ENCODE measurements at places on chromosomes 13 and 19.

GRCh38 chr19:52936151-52936953 is 13.1 kb upstream of the ZNF888 start:
- no peak for DNase-seq

DNA sequence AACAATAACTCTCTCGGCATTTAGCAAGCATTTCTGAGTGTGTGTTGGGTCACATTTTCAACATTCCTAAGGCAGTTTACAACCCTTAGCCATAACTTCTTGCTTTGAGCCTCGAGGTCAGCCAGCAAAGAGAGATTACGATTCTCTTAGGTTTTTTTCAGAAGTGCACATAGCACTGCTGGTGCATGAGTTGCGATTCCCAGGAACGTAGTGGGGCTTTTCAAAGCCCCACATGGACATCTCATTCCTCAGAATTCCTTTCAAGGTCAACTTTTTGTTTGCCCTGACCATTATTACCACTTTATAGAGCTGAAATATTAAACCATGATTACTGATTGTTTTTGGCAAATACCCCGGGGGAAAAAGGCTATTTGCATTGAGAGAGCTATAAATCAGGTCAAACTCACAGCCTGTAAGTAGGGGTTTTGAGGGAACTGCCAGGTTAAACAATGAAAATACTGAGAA is 705.3 kb downstream of the GPC5 start:
- no peak for DNase-seq

GRCh38 chr19:29983568-29983967 is 41.5 kb downstream of the URI1 start:
- DNase-seq = no peak

GRCh38 chr13:108193806-108194205 is 21.5 kb downstream of the LIG4 start:
- DNase-seq = no peak

DNA sequence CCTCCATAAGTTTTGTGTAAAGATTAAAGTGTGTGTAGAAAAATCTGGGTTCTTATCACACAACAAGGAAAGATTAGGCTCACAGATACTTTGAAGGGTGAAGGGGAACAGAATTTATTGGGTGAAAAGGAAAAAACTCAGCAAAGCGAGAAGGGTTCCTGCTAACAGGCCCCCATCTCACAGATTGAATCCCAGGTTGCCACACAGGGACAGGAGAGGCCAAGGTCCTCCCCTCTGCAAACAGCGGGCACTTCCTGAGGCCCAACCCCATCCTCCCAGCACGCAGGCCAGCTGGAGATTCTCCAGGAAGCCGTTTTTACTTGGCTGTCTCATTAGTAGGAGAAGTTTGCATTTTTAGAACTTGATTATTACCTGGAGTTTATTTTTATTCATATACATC is 15.2 kb upstream of the ERCC5 start:
- no peak for DNase-seq

DNA sequence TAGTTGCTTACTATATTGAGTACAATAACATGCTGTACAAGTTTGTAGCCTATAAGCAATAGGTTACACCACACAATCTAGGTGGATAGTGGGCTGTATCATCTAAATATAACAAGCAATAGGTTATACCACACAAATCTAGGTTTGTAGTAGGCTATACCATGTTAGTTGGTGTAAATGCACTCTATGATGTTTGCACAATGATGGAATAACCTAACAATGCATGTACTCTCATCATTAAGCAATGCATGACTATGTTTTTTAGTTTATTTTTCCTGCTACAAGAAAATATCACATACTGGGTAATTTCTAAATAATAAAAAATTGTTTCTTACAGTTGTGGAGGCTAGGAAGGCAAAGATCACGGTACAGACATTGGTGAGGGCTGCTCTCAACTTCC is 262.5 kb downstream of the SLITRK6 start:
- no peak for DNase-seq

- DNase-seq = no peak
Observed at GRCh38 chr19:32708457-32708856, 11.1 kb upstream of the TDRD12 start.

GRCh38 chr13:43079392-43079931 is 56.1 kb downstream of the DNAJC15 start:
- no peak for DNase-seq

DNA sequence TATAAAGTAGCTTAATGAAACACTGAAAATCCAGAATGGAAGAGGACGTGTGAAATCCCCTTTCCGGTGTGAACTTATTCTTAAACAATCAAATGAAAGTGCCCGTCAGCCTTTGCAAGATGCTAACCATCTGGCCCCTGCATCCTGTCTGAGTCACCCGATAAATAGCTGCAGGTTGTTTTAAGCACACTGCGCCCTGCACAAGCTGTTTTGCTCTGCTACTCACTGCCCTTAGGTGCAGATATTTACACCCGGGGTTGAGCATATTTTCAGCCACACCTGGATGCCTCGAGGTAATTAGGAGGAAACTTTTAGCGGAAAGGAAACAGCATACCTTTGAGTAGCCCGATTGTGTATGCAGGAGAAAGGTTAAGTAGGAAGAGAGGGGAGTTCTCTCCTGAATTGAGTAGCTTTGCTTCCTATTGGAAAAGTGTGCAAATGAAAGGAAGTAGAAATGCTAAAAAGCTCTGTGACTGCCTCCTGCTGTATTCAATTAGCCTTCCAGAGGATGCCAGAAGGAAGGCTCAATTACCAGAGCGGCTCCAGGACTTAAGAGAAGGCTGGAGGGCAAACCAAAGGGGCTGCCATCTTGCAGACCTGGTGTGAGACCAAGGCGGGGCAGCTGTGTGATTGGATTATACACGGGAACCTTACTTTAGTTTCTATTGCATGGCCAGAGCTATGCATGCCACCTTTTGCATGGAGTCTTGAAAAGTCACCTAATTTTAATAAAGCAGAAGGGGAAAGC is 42.5 kb downstream of the IRS2 start:
- peak; percentile 26 for DNase-seq

DNA sequence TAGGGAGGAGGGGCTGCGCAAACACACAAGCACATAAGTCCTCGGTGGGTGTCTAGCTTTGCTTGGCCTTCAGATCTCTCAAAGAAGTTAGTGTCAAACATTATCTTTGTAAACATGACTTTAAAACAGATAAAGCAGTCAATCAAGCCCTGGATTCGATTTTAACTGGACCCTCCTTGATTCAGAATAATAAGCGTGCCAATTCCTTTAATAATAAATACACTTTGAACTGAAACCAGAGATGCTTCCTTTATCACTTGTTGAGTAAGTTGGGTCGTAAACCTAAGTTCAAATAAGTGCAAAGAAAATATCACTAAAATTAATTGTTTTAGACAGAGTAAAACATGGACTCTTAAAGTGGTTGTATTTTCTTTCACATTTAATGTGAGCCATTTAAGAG is 30.9 kb downstream of the POU4F1 start:
- DNase-seq = no peak

DNA sequence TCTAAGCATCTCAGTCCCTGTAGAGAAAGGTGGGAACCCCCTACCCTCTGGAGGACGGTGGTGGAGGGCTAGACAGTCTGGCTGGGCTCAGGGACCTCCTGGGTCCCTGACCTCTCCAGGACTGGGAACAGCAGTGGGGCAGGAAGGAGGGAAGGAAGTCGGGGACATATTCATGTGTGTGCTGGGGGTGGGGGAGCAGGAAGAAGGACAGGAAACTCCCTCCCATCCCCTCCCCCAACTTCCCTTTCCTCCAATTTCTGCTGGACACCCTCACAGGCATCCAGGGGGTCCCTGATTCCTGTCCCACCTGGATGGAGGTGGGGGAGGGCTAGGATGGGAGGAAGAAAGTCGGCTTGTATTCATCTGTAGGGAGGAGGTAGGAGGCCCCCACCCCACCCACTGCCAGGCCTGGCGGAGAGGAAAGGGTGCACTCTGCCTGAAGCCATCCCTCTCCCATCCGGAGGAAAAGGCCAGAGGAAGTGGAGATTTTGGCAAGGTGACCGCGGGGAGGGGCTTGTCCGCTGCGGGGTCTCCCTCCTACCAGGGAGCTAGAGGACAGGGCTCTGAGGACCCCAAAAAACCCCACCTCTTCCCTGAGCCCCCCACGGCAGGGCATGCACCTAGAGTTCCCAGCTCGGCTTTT is 2.3 kb downstream of the NOVA2 start:
- no peak for DNase-seq

DNA sequence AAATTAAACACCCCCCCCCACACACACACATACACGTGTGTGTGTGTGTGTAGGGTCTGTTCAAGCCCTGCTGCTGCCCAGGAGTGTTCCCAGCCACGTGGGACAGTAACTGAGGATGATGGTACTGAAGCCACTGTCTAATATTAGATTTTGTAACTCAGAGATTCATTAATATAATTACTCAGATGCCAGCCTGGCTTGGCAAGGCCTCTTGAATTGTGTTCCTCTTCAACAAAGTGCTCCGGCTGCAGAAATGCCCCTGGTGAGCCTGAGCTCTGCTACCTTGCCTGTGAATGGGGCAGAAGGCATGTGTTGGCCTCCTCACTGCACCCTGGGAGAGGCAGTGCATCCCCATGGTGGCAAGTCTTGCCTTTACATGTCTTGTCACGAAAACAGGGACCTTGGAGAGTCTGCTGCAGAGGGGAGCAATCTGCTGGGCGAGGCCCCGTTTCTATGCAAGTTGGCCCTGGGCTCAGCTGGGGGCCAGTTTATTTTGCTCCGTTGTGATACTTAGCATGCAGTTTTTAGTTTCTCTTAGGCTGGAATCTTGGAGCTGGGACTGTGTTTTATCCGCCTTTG is 44.0 kb downstream of the NFIX start:
- DNase-seq = no peak

DNA sequence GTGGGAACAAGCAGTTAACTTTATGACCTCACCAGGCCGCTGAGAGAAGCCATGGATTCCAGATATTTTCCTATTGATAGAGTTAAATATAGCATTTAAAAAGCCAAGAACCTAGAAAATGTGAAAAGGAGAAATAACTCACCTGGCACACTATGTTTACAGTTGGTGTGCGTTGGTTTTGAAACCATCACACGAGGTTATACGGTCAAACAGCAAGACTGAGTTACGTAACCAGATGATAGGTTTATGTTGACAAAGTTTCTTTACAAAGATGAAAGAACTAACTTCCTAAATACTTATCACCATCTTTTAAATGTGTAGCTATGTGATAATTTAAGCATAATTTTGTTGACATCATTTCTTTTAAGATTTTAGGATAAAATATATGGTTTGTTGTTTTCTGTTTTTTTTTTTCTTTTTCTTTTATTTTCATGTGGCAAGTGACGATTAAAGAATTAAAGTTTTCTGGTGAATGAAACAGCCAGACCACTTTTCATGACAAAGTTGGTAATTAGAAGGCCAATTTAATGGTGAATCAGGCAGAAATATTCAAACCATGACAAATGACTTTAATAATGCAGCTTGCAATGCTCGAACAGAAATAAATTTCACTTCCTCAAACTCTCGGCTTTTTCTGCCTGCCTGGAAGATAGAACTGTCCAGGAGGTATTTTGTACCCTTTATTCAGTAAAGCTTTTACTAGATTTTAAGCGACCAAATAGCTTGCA is 339.1 kb upstream of the OBI1 start:
- no peak for DNase-seq

DNA sequence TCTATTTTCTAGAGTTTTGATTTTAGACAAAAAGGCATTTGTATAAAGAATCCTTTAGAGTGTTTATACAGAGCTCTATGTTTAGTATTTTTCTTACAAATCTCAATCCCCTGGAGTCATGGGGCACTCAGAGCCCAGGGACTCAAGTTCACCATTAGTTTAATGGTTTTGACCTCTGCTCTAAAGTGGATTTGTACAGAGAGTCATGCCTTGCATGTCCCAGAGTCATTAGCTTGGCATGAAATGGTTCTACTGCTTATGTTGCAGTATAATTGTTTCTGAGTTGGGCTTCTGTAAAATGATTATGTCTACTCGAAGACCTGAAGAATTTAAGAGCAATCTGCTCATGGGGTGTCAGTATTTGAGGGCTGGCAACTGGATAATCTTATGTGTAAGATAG is 406.2 kb downstream of the DLEU7 start:
- no peak for DNase-seq

DNA sequence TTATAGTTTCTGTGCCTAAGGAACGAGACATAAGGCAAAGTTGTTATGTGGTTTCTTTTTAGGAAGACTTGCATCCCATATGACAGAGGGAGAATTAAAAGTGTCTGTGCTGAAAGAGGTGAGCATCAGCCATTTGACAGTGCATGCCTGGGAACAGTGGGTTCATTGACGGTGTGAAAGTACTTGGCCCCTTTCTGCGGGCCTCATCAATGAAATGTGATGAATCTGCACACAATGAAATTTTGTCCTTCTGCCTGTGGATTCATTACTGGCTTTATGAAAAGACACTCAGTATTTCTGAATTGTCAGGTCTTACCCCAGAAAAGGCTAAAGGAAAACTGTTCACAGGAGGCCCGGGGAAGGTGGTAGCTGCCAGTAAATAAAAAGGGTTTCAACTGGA is 295.8 kb downstream of the FOXO1 start:
- DNase-seq = no peak

DNA sequence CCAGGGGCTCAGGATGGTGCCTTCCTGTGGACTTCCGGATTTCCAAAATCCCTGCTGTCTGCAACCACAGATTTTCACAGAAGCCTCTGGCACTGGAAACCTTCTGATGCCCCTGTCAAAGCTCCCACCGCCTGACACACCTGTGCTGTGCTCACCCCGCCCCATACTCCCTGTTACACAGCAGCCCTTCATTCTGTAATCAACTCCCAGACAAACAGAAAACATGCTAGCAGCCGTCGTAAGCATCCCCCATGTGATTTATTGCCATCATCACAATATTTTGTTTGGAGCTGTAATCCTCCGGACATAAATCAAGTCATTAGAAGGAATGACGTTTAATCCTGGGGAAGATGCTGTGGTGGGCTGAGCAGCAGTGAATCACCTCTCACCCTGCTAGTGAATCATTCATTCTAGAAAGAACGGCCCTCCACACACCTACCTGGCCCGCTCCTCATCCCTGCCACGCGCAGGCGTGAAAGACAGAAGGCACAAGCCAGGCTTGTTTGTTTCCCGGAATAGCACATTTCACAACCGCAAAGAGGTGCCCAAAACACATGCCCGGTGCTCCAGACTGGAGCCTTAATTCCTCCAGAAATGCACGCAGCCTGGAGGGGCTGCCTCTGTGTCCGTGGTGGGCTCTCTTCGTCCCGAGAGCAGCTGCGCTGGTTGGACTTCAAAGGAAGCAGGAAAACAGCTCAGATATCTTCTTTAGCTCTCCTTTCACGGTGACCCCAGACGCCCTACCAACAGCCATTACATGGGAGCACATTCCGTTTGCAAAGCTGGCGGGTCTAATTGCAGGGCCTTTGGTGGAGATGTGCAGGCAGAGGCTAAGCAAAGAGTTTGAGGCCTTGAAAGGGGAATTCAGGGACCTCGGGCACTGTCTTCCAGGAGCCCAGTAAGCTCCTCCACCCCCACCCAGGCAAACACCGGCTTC is 41.3 kb upstream of the KCTD15 start:
- DNase-seq = no peak

GRCh38 chr19:14028901-14029300 is 953 bp downstream of the RLN3 start:
- DNase-seq = no peak

- no peak for DNase-seq
Observed at GRCh38 chr19:35048911-35049411, 7.4 kb downstream of the HPN start.
